Activated naive CD8-positive, alpha-beta T cell treated with anti-CD3 and anti-CD28 coated beads, Interleukin-2, amount 10 ng/mL, durations not matched to agents 7 days and 5 days (primary cell): ENCODE measurements at places on chromosomes 2 and 18.

DNA sequence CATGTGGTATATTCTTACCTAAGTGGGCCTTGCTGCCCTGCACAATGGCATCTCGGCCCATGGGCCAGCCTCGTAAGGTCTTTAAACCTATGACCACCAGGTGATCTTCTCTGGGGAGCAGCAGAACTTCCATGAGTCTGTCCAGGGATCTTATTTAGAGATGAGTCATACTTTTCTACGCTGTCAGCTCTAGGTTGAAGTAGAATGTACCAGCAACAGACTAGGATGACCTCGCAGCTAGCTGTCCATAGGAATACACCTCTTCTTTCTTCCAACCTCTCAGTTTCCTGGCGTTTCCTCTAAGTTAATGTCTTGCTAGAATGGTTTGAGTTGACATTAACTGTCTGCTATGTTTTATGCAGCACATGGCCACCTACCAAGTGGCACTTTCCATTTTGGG, 15.6 kb upstream of the CXCR4 start:
- no peak for DNase-seq

DNA sequence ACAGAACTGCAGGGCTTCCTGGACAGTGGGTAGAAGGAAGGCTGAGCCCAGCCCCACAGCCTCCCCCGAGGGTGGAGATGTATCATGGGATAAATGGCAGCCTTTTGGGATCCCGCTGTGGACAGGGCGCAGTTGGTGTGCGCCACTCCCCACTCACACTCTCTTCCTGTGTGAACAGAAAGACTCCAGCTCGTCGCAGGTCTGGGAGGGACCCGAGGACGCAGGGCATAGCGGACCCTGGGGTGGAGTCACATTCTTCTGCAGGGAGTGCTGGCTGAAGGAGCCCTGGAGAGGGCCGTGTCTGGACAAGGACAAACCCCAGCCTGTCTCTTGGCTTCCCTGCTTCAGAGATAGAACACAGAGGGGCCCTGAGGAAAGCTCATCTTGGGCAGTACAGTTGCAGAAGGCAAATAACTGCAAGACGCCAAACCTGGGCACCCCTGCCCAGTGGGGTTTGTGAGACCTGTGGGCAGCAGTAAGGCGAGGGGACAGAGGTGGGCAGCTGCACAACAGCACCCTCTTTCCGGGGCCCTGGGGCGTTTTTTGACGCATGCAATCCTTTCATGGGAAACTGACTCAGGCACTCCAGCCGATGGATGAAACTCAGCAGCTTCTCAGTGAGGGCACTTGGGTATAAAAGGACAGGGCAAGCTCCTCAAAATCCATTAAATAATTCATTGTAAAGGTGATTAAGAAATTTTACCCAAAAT, 101.9 kb downstream of the USP40 start:
- DNase-seq = no peak

GRCh38 chr2:74149570-74150319, 2.0 kb upstream of the BOLA3 start:
- no peak for DNase-seq

DNA sequence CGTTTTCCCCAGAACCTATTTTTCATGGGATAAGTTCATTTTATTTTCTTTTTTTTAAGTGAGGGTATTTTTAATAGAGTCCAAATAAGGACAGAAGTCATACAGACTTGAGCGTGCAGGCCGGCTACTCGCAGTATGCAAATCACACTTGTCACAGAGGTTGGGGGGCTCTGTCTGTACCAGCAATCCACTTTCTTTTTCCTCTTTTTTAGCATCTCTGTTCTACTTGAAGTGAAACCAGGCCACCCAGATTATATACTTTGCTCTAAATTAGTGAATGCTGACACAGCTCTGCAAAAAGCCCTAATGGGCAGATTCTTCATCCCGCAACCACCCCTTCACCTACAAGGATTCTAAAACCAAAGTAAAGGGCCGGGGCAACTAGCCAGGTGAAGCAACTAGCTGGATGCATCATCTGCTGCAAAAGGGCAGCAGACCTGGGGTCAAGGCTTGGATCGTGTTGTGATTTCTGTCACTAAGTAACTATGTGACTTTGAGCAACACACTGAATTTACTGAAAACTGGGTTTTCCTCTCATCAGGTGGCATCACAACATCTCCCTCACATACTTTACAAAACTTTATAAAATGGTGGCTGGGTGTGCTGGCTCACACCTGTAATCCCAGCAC, 18.4 kb downstream of the KDSR start:
- no peak for DNase-seq

- no peak for DNase-seq
These were observed 46.6 kb downstream of the ZNF532 start for GRCh38 chr18:58911241-58911640.

- no peak for DNase-seq
These were observed 61.6 kb upstream of the SLC38A11 start for GRCh38 chr2:165016772-165017411.

- no peak for DNase-seq
These were observed 231.1 kb downstream of the SETBP1 start for GRCh38 chr18:44911773-44912172.

- no peak for DNase-seq
These were observed 10.0 kb downstream of the ADNP2 start for GRCh38 chr18:80119111-80119510.

DNA sequence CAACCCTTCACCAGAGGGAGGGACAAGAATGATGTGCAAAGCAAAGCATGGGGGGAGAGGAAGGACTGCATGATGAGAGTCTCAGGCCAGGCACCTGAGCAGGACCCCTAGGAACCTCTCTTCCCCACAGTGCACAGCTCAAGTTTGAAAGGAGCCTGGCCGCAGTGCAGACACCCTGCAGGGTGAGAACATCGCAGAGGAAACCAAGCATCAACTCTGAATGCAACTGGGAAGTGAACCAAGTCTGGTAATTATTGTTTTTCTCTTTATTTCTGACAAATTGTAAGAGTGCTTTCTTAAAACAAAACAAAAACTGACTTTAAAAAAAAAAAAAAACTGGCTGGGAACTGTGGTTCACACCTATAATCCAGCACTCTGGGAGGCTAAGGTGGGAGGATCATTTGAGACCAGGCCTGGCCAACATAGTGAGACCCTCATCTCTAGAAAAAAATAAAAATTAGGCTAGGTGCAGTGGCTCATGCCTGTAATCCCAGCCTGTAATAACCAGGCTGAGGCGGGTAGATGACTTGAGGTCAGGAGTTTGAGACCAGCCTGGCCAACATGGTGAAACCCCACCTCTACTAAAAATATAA, 15.3 kb downstream of the NPC1 start:
- DNase-seq = no peak

DNA sequence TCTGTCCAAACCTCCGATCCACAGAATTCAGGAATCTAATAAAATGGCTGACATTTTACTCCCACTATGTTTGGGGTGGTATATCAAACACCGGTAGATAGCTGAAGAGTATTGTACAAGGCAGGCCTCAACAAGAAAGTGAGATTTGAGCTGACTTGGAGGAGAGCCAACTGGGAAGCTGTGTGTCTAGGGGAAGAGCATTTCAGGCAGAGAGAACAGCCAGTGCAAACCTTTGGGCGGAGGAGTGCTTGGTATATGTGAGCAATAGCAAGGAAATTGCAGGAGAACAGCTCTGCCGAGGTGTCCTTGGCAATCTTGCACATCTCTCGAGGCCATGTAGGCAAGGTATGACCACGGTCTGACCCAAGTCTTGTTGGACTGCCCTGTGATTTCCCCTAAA, 1.8 kb upstream of the MERTK start:
- DNase-seq = no peak

DNA sequence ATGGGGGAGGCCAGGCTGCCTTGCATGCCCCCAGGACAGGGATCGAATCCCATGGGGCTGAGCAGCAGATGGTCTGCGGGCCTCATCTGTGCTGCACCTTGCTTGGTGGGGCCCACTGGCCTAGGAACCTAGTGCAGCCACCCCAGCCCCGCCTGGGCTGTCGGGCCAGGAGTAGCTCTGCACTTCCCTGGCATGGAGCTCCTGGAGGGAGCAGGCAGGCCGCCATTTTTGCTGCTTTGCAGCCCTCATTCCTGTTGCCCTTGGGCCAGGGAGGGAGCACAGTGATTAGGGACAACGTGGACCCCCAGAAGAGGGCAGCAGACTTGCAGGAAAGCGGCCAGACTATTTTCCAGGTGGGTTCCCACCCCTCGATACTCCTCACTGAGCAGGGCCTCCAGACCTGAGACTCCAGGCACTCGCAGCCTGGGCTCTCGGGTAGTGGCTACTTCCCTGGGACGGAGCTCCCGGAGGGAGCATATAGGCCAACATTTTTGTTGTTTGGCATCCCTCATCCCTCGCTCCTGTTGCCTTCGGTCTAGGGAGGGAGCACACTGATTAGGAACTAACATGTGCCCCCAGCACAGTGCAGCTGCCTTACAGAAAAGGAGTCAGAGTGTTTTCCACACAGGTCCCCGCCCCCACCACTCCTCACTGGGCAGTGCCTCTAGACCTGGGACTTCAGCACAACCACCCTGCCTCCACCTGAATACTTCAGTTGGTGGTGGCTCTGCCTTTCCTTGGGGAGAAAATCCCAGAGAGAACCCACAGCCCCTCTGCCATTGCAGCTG, 99.5 kb downstream of the MAIP1 start:
- no peak for DNase-seq
